ENCODE measurements at places on chromosomes 13 and 19.
A peak's percentile ranks its signal among the peaks of the same experiment; 100 is the strongest.

DNA sequence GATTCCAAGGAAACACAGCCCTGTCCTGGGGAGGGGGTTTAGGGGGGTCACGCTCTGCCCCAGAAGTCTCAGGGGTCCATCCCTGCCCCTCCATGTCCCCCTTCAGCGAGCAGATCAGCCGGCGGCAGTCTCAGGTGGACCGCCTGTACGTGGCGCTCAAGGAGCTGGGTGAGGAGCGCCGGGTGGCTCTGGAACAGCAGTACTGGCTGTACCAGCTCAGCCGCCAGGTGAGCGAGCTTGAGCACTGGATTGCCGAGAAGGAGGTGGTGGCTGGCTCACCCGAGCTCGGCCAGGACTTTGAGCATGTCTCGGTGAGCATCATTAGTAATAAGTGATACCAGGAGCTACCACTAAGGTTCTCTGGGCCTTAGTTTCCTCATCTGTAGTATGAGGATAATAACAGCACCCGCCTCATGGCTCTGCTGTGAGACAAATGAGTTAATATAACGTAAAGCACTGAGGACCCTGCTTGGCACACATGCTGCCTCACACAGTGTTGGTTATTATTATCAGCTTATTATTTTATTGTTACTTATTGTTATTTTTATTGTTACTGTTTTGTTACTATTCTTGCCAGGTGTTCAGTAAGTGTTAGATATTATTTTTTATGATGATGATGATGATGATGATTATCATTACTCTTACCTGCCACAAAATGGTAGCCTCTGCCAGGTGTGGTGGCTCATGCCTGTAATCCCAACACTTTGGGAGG lies 20.5 kb upstream of the SHKBP1 start:
- no peak for DNase-seq

GRCh38 chr19:33350538-33351309 lies 22.8 kb upstream of the CEBPG start:
- peak; percentile 20 for DNase-seq

DNA sequence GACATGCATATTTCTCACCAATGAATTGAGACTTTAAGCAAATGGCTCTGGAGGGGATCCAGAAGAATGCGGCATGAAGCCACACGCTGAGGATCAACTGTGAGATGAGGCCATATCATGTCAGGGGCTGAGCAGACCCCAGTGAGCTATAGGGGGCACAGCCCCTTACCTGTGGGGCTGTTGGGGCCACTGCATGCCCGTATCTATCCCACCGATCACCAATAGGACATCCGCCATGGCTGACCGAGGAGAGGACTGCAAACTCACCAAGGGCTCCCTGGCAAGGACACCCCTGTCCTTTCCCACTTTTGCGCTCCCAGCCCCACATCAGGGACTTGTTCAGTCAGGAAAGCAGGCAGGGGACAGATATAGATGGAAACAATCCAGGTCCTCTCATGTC lies 78.0 kb downstream of the SERP2 start:
- DNase-seq, result no peak

DNA sequence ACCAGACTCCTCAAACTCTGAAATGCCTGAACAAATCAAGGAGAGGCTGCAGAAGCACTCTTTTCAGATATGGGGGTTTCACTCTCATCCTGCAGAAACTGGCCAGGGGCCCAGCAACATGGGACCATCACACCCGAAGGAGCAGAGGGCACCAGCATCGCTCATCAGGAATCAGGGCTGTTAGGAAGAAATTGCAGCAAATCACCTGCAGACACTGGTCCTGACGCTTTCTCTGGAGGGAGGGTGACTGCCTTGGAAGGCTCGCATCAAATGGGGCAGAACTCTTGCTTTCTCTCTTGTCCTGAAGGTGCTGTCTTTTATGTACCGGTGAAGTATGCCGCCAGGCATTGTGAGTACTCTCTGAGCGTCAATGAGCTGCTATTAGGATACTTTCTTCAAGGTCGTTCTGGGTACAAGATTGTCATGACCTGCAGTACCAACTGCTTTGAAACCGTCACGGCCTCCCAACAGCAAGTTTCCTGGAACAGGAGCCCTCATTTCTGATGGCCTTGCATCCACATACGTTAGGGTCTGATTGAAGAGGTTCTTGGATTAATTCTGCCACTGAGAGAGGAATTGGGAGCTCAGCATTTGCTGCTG lies 155.7 kb upstream of the SOX1 start:
- no peak for DNase-seq

DNA sequence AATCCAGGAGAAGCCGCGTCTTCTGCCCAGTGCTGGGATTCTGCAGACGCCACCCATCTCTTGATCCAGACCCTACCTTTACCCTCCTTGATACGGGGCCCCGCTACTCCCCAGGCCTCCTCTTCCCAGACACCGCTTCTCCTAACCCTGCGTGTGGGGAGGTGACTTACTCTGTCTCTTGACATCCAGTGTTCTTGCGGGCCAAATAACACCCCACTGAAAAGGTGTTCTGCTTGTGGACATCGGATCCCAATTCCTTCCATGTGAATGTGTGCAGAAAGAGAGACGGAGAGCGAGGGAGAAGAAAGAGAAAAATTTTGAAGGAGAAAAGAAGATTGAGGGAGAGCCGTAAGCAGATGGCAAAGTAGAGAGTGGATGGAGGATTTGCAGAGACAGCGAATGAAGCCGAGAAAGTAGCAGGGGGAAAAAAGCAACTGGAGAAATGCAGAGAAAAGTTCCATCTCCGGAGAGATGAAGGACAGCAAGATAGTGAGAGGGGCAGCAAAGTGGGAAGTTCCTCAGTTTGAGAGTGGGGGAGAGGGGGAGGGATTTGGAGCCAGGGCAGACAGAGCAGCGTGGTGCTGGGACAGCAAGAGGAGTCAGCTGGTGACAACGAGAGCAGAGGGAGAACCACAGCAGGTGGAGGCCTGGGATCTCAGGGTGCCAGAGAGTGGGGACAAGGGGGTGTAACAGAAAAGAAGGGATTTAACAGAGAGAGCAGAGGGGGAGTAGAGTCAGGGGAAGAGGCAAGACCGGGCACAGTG lies 814 bp downstream of the ZNF480 start:
- no peak for DNase-seq

Data from HS-5 (cell line).